ENCODE measurements at places on chromosomes 12 and 14. TPM values are rescaled to one million over a fixed set of nuclear protein-coding genes. Genes with fewer than 3 reads are reported as not detected.
A peak's percentile ranks its signal among the peaks of the same experiment; 100 is the strongest.

GRCh38 chr12:98582093-98582492 is 11.4 kb upstream of the SLC25A3 start:
- H3K4me1 ChIP-seq, result no peaks in the 10 kb centered on the region
- no peaks in the 10 kb centered on the region for H3K27me3 ChIP-seq
- DNase-seq, result no peak
- no peak overlapping the region for H3K27ac ChIP-seq
- no peak overlapping the region for H3K4me3 ChIP-seq
- no peaks in the 10 kb centered on the region for H3K36me3 ChIP-seq

DNA sequence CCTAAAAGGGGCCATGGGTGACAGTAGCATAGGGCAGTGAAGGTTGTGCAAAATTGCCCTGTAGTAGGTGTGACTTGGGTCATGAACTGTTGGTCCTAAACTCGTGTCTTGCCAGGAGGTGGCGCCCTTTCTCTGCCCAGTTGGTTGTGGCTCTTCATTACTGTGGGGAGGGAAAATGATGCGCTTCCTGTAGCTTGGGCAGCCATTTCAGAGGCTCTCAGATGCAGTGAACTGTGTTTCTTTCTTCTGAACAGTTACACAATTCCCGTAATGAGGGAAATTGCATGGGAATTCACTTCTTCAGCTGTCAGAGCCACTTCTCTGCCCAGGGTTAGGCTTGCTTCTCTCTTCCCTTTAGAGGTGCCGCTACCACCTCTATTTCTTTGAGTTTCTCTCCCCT is 148.1 kb upstream of the NRXN3 start:
- H3K4me3 ChIP-seq, result no peak overlapping the region
- no peaks in the 10 kb centered on the region for H3K4me1 ChIP-seq
- H3K27ac ChIP-seq, result no peak overlapping the region
- DNase-seq, result peak; percentile 56

DNA sequence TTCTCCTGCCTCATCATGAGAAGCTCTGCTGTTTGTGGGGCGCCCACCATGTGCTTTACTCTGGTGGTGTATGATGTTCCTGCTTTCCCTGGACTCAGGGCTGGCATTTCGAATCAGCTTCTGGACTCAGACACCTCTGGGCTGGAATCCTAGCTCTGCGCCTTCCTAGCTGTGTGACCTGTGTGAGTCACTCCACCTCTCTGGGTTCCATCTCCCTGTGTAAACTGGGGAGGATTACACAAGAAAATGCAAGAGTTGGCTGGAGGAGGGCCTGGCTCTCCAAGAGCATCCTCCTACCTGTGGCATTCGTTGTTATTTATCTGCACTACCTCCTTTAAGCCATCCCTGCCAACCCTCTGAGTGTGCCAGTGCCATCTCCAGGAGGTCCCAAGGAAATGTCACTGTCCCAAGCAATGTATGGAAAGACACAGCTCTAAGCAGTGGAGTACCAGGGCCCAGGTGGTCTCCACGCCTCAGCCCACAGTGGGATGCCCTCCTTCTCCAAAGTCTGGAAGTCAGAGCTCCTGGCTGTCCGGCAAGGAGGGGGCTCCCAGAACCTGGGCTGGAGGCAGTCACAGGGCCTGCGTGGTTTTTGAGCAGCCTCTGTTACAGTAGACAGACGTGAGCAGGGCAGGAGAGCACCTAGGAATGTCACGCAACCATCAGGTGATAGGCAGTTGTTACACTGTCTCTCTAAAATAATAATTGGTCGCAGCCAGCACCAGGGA is 7.3 kb upstream of the TNFAIP2 start:
- H3K27me3 ChIP-seq, result peaks cover 9% of the 10 kb centered on the region
- no peak overlapping the region for H3K27ac ChIP-seq
- H3K4me3 ChIP-seq, result no peak overlapping the region
- no peaks in the 10 kb centered on the region for H3K4me1 ChIP-seq

GRCh38 chr12:77231501-77231918 is 166.1 kb upstream of the E2F7 start:
- H3K36me3 ChIP-seq, result no peaks in the 10 kb centered on the region
- DNase-seq, result no peak
- H3K27ac ChIP-seq, result peak overlapping the region; percentile 15
- H3K4me1 ChIP-seq, result peaks cover 9% of the 10 kb centered on the region

GRCh38 chr12:93824514-93825500 is 147.6 kb downstream of the CRADD start:
- H3K36me3 ChIP-seq, result no peaks in the 10 kb centered on the region
- H3K4me3 ChIP-seq, result no peak overlapping the region
- no peaks in the 10 kb centered on the region for H3K4me1 ChIP-seq
- no peak overlapping the region for H3K27ac ChIP-seq

DNA sequence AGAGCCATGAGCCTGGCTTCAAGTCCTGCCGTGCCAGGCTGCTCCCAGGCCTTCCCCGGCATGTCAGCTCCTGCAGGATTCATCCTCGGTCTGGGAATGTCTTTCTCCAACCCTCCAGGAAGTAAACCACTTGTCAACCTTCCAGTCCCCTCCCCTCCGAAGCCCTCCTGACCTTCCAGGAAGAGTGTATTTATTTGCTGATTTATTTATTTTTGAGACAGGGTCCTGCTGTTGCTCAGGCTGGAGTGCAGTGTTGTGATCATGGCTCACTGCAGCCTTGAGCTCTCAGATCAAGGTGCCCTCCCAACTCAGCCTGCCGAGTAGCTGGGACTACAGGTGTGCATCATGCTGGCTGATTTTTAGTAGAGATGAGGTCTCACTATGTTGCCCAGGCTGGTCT is 24.7 kb downstream of the VSX2 start:
- H3K4me3 ChIP-seq, result no peak overlapping the region
- H3K27ac ChIP-seq, result no peak overlapping the region
- H3K27me3 ChIP-seq, result peaks cover 31% of the 10 kb centered on the region
- no peaks in the 10 kb centered on the region for H3K36me3 ChIP-seq
- H3K4me1 ChIP-seq, result peaks cover 3% of the 10 kb centered on the region
- DNase-seq, result no peak

DNA sequence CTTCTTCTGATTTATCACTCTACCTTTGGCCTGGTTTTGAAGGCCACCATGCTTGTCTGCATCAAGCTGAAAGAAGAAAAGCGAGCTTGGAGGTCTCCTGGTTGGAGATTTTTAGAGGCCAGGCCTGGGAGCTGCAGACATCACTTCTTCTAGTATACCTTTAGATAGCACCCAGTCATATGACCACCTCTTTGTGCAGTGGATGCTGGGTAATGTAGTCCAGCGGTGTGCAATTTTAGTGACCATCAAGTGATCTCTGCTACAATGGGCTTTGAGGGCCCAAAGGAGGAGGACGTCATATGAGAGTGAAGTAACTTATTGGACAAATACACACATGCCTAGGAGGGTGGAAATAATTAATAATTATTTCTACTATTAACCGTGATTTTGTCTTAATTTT is 15.2 kb upstream of the WNT5B start:
- no peaks in the 10 kb centered on the region for H3K36me3 ChIP-seq
- peaks cover 7% of the 10 kb centered on the region for H3K27me3 ChIP-seq
- H3K4me3 ChIP-seq, result no peak overlapping the region
- peaks cover 11% of the 10 kb centered on the region for H3K4me1 ChIP-seq

- peaks cover 80% of the 10 kb centered on the region for H3K27me3 ChIP-seq
- no peaks in the 10 kb centered on the region for H3K36me3 ChIP-seq
- H3K4me3 ChIP-seq, result no peak overlapping the region
- no peak for DNase-seq
- no peak overlapping the region for H3K27ac ChIP-seq
Measured at GRCh38 chr12:3604748-3605586, 114.0 kb downstream of the PRMT8 start.

DNA sequence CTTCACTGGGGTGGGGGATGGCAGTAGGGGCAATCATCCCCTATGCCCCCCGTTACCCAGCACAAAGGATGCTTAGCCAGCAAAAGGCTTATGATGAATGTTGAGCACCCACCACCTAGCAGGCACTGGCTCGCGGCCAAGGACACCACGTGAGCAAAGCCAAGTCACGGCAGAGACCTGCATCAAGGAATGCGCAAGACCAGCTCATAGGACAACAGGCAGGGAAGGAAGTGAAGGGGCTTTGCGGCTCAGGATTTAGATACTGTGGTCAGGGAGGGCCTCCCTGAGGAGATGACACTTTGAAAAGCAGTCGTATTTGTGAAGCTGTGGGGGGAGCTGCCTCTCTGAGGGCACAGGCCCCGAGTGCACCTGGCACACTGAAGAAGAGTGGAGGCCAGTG is 32.8 kb downstream of the SH2B3 start:
- no peak for DNase-seq
- no peak overlapping the region for H3K4me3 ChIP-seq
- peaks cover 8% of the 10 kb centered on the region for H3K4me1 ChIP-seq
- H3K27ac ChIP-seq, result peak overlapping the region; percentile 15

DNA sequence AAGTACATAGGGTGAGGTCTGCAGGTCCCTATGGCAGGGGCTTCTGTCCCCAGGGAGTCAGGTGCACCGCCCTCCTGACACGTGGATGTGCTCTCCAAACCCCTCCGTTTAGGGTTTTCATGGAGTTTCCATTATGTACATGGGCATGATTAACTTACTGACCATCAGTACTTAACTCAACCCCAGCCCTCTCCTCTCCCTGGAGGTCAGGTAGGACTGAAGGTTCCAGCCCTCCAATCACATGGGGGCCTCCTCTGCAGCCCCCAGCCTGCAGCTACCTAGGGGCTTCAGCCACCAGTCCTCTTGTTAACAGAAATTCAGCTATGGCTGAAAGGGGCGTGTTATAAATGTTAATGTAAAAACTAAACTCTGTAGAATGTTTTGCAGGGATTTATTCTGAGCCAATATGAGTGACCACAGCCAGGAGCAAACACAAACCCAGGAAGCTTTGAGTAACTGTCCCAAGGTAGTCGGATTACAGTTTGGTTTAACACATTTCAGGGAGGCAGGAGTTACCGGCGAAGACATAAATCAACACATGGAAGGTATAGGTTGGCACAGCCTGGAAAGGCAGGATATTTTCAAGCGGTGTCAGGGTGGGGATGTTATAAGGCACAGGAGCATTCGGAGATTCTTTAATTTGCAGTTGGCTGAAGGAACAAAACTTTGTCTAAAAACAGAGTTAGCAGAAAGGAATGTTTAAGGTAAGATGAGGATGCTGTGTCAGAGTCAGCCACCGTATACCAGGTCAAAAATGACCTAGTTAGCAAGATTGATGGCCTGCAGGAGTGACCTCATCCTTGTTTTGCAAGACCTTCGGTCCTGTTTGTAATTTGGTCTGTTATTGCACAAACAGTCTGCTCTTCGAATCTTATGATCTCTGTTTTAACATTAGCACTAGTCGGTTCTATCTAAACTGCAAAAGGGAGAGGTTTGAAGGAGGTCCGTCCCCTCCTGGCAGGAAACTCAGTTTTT is 75.2 kb downstream of the TNFAIP2 start:
- no peak overlapping the region for H3K4me3 ChIP-seq
- DNase-seq, result no peak
- H3K27ac ChIP-seq, result peak overlapping the region; percentile 67
- no peaks in the 10 kb centered on the region for H3K27me3 ChIP-seq
- peaks cover 4% of the 10 kb centered on the region for H3K4me1 ChIP-seq
- no peaks in the 10 kb centered on the region for H3K36me3 ChIP-seq

GRCh38 chr12:27209257-27209910 is 34.7 kb upstream of the STK38L start:
- DNase-seq, result no peak
- peaks cover 2% of the 10 kb centered on the region for H3K36me3 ChIP-seq
- H3K4me3 ChIP-seq, result no peak overlapping the region
- H3K4me1 ChIP-seq, result peaks cover 16% of the 10 kb centered on the region
- no peak overlapping the region for H3K27ac ChIP-seq
- H3K27me3 ChIP-seq, result no peaks in the 10 kb centered on the region

The KRT2 gene
- total RNA-seq, result not detected

The GSG1 gene
- 0.80 TPM for total RNA-seq

The ZFC3H1 gene
- 54.7 TPM for total RNA-seq

The SYCP3 gene
- not detected for total RNA-seq

The TAS2R7 gene
- not detected for total RNA-seq

The CLEC4A gene
- 1.0 TPM for total RNA-seq

The KRT73 gene
- total RNA-seq, result not detected

The RTL1 gene
- total RNA-seq, result 159 TPM

The TGFB3 gene
- 11.7 TPM for total RNA-seq

The SCFD1 gene
- 97.6 TPM for total RNA-seq
